ENCODE measurements at places on chromosomes 7 and 10.

DNA sequence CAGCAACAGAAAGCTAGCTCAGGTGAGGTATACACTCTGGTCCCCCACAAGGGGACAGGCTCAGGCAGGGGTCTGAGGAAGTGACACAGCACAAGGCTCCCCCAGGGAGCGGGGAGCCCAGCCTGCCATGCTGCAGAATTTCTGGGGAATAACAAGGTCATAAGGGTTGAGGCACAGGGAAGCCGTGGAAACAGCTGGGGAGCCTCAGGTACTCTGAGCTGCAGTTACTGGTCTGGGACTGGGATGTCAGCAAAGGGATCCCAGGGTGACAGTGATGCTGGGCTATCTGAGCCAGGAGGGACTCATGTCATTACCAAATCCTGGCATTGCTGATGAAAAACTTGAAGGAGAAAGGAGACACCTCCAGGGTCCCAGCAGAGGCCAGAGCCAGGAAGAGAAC, 64.4 kb upstream of the NANOS1 start:
- DNase-seq = no peak

- no peak for DNase-seq
These were observed 965 bp upstream of the CAMK1D start for GRCh38 chr10:12348294-12348869.

DNA sequence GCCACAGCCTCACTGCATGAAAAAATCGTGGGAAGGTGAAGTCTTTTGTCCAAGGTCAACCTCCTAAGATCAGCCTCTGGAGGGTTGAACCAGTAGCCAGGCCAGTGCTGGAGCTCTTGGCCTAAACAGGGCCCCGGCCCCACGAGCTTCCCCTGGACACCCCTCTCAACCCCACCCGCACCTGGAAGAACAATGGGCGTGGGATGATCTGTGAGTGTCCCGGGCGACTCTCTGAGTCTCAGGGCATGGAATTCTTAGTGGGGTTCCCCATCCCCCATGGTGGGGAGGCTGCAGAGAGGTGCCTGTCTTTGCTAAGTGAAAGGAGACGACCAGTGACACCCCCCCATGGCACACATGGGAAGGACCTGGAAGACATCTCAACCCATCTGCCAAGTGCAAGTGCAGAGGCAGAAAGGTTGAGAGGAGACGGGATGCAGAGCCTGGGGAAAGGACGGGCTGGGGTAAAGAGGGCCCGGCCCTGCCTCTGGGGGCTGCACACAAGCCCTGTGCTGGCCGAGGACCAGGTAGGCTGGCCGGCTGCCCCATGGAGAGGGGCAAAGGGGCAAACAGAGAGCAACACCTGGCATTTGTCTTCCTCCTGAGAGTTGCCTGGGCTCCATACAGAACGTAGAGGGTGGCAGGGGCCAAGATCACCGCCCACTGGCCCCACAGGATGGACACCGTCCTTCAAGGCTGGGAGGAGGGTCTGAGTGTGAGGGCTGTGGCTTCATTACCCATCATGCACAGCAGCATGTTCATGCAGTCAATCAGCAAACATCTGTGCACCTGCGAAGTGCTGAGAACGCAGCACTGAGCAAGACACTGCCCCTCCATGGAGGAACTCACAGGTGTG, 163.0 kb upstream of the PPP2R2D start:
- no peak for DNase-seq

- DNase-seq = no peak
These were observed 178.5 kb downstream of the JCAD start for GRCh38 chr10:29880856-29881255.

DNA sequence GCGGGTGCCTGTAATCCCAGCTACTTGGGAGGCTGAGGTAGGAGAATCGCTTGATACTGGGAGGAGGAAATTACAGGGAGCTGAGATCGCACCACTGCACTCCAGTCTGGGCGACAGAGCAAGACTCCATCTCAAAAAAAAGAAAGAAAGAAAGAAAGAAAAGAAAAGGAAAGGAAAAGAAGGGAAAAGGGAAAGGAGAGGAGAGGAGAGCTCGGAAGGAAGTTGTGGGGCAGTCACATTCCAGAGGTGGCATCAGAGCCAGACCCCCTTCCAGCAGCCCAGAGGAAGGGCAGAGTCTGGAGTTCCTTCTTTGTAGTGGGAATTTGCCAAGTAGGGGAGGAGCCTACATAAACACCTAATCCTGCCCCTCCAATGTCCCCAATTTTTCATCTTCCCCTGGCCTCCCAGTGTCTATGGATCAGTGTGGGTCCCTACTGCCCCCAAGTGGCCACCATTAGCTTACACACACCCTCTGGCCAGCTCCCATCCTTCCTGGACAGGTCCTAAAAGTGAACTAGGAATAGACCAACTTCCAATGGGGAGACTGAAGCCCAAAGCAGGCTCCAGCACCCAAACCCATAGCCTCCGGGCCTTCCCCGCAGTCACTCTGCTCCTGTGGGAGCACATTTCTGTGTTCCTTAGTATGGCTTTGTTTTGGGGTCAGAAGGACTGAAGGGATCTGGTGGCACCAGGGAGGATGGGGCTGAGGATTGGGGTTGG, 39.6 kb upstream of the HSPB1 start:
- DNase-seq = peak; percentile 78

DNA sequence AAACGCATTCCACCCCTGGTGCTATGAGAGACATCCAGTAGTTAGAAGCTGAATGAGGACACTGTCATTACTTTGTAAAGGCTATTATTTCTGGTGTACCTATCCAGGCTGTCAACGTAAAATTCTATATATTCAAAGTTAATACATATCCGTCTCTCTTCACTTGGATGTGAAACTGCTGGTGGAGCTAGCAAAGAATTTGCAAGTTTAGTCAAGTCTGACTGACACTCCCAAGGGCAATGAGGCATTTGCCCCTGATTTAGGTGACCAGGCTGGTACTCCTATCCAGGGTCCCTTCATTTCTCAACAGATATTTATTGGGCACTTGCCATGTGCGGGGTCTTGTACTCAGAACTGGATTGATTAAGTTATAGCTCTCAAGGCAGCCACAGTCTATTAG, 260.1 kb upstream of the CDC14C start:
- no peak for DNase-seq

- DNase-seq = peak; percentile 48
These were observed 283.8 kb upstream of the C7orf33 start for GRCh38 chr7:148306759-148307158.

- no peak for DNase-seq
These were observed 68.5 kb downstream of the INPP5A start for GRCh38 chr10:132606031-132606491.

DNA sequence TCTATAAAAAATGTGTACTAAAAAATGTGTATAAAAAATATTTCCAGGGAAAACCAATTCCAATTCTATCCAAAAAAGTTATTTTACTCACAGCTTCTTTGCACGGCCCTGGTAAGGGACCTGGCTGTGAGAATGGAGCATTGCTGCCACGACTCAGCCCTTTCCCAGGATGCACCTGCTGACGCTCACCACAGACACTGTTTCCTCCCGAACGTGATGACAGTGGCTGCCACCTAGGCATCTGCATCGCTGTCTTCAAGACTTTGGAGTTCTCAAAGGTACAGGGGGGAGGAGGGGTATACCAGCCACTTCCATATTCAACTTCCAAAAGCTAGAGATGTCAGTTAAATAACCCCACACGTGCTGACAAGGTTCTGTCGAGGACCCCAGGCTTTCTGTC, 23.9 kb upstream of the PTPRN2 start:
- no peak for DNase-seq

GRCh38 chr10:44897049-44897448, 14.1 kb upstream of the TMEM72 start:
- no peak for DNase-seq

Measured in GM20000 (cell line).